ENCODE measurements at places on chromosomes 7 and 10. TPM values are rescaled to one million over a fixed set of nuclear protein-coding genes. Genes with fewer than 3 reads are reported as not detected.

ASB10 gene
- not detected for total RNA-seq

GPR37 gene
- 2.7 TPM for total RNA-seq

CALML3 gene
- total RNA-seq, result not detected

COMMD3 gene
- 48.1 TPM for total RNA-seq

CRHR2 gene
- total RNA-seq, result not detected

ADAM8 gene
- 78.4 TPM for total RNA-seq

OPN1SW gene
- not detected for total RNA-seq

CLDN12 gene
- total RNA-seq, result 62.7 TPM

ZC3HAV1L gene
- 14.4 TPM for total RNA-seq

CPA2 gene
- total RNA-seq, result not detected

ELFN1 gene
- total RNA-seq, result 0.71 TPM

VAX1 gene
- not detected for total RNA-seq

JAKMIP3 gene
- not detected for total RNA-seq

ARHGEF35 gene
- 9.0 TPM for total RNA-seq

HMX3 gene
- not detected for total RNA-seq

Measured in kidney epithelial cell (primary cell).